ENCODE measurements at places on chromosomes 7 and 10. TPM values are rescaled to one million over a fixed set of nuclear protein-coding genes. Genes with fewer than 3 reads are reported as not detected.

The CDHR1 gene
- total RNA-seq = 0.38 TPM

The SPDYE2 gene
- not detected for total RNA-seq

The PRSS58 gene
- total RNA-seq = not detected

The IL6 gene
- 9.4 TPM for total RNA-seq

The HOGA1 gene
- 1.1 TPM for total RNA-seq

The TAS2R4 gene
- 1.1 TPM for total RNA-seq

The NDUFB2 gene
- total RNA-seq = 176 TPM

The TMEM139 gene
- 48.1 TPM for total RNA-seq

The ASAH2B gene
- total RNA-seq = 6.5 TPM

The GIMAP2 gene
- total RNA-seq = 14.7 TPM

The NIPSNAP2 gene
- 52.4 TPM for total RNA-seq

The UBTD1 gene
- 41.0 TPM for total RNA-seq

The PDAP1 gene
- 87.8 TPM for total RNA-seq

The ATRNL1 gene
- 0.26 TPM for total RNA-seq

The FAS gene
- total RNA-seq = 47.1 TPM

The HELLS gene
- total RNA-seq = 32.9 TPM

The BTBD16 gene
- 2.1 TPM for total RNA-seq

The AKR1D1 gene
- total RNA-seq = not detected

The COL17A1 gene
- total RNA-seq = 43.4 TPM

The PRR15 gene
- total RNA-seq = 1.8 TPM

The WEE2 gene
- not detected for total RNA-seq

Measured in left lung (tissue), 14 donors.